ENCODE measurements at places on chromosomes 12 and 14.

GRCh38 chr12:52821826-52822660 lies 8.1 kb upstream of the KRT4 start:
- no peak for DNase-seq

- DNase-seq, result peak; percentile 65
Measured at GRCh38 chr12:77049767-77050353, 15.5 kb downstream of the E2F7 start.

DNA sequence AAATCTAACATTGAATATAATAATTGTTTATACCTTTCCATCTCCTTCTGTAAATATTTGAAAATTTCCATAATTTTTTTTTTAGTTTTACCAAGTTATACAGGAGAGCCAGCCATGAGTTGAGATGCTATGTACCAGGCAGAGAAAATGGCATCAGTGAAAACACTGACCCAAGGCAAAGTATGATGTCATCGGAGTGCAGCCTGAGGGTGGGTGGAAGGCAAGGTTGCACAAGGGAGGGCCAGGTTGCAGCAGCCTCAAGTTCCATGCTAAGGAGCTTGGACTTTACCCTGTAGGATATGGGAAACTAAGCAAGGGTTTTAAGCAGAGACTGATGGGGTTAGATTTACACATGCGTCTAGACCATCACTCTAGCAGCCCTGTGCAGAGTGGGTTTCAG lies 441.1 kb downstream of the BCAT1 start:
- no peak for DNase-seq

DNA sequence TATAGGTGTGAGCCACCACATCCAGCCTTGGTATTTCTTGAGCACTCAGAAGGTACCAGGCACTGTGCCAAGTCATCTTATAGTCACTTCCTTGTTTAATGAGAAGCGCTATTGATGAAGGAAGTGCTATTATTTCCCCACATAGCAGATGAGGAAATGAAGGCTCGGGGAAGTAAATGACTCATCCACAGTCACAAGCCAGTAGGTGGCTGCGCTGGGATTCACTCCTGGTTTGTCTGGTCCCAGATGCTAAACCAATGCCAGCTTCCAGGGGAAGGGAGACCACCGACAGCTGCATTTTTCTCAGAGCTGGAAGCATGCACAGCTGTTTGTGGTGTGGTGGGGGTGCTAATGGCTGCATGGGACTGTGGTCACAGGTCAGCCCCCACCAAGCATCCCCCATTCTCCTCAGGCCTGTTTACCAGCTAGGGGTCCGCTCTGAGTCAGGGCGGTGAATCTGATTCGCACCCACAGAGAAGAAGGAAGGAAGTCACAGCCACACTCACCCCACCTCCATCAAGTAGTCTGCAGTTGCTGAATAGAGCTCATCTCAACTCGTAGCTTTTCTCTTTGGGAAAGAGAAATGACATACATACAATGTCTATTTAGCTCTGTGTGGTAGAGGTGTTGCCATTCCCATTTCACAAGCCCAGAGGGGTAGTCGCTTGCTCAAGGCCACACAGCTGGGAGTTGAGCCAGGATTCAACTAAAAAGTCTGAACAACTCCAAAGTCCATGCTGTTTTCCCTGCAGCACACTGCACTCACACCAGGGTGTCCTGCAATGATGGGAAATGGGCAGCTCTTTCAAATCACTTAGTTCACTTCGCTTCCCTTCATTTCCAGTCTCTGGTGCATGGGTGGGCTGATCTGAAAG lies 6.3 kb upstream of the LTBP2 start:
- DNase-seq, result peak; percentile 44

GRCh38 chr12:67424784-67425183 lies 155.6 kb downstream of the CAND1 start:
- no peak for DNase-seq
